Ascending aorta (tissue), 2 donors: ENCODE measurements at places on chromosomes 3 and 15. TPM values are rescaled to one million over a fixed set of nuclear protein-coding genes. Genes with fewer than 3 reads are reported as not detected.

Gene MYO9A
- total RNA-seq, result 128 TPM

Gene HOMER2
- total RNA-seq, result 22.0 TPM

Gene HTR3E
- total RNA-seq, result not detected

Gene LRRC31
- not detected for total RNA-seq

Gene HCLS1
- 19.8 TPM for total RNA-seq

Gene NAALADL2
- 5.9 TPM for total RNA-seq

Gene NECTIN3
- total RNA-seq, result 104 TPM

Gene ECT2
- 27.1 TPM for total RNA-seq

Gene IL17RB
- not detected for total RNA-seq

Gene SEMA6D
- 4.0 TPM for total RNA-seq

Gene SMCO1
- total RNA-seq, result not detected

Gene APOD
- total RNA-seq, result 236 TPM

Gene PLA2G4E
- not detected for total RNA-seq

Gene ZNF80
- 23.7 TPM for total RNA-seq
